Renal pelvis (tissue), 12 donors: ENCODE measurements at places on chromosomes 7 and 10. TPM values are rescaled to one million over a fixed set of nuclear protein-coding genes. Genes with fewer than 3 reads are reported as not detected.
A peak's percentile ranks its signal among the peaks of the same experiment; 100 is the strongest.

Gene MYO1G
- 0.74 TPM for polyA plus RNA-seq

Gene SLC26A5
- 0.51 TPM for polyA plus RNA-seq

Gene COL17A1
- 0.30 TPM for polyA plus RNA-seq

Gene KLHDC10
- 53.6 TPM for polyA plus RNA-seq

Gene CAMK1D
- polyA plus RNA-seq, result 11.8 TPM

Gene ACBD7
- 6.0 TPM for polyA plus RNA-seq

Gene SLC16A9
- polyA plus RNA-seq, result 43.8 TPM

Gene ZNF394
- 12.1 TPM for polyA plus RNA-seq

- DNase-seq, result no peak
Measured at GRCh38 chr7:77244222-77244934, 44.8 kb upstream of the FGL2 start.

DNA sequence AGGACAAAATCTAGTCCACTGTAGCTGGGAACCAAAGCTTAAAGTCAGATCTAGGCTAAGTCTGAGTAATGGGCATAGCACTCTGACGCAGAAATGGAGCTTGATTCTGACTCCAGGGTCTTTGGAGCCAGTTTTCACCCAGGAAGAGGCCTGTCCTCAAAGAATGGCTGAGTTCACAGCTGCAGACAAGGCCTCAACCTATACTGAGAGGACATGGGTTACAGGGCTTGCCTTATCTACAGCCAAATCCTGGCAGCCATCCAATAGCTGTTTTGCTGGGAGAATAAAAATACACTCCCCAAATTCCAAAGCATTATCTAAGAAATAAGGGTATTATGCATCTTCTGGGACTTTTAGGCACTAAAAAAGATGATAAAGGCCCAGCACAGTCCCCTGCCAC is 154.8 kb downstream of the RAPGEF5 start:
- no peak for DNase-seq

DNA sequence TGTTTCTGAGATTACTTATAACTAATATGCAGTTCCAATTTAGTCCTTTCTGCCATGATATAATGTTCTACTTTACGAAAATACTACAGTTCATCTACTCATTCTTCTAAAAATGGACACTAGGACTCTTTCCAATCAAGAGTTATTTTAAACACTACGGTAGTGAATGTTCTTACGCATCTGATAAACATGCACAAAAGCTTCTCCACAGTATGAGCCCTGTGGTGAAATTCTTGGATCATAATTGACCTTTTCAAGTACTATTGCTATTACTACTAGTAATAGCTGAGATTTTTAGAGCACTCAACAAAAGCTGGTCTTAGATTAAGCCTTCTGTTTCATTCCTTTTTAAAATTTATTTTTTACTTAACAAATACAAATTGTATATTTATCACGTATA is 106.4 kb downstream of the CH25H start:
- DNase-seq, result no peak

DNA sequence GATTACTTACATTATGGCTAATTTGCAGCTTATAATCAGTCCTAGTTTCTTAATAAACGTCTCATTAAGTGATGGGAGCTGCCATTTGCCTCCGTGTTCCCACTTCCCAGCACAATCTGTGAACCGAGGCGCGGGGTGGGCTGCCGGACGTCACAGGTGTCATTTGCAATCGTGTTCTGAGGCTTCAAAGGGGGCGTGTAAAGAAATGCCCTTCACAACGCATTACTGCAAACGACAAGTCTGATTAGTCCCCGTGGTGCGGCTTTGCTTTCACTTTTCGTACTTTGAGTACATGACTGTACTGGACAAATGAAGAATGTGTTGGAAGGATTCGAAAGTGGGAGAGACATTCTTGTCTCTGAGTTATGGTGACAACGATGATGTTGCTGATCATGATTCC is 614.2 kb upstream of the ADARB2 start:
- no peak for DNase-seq

DNA sequence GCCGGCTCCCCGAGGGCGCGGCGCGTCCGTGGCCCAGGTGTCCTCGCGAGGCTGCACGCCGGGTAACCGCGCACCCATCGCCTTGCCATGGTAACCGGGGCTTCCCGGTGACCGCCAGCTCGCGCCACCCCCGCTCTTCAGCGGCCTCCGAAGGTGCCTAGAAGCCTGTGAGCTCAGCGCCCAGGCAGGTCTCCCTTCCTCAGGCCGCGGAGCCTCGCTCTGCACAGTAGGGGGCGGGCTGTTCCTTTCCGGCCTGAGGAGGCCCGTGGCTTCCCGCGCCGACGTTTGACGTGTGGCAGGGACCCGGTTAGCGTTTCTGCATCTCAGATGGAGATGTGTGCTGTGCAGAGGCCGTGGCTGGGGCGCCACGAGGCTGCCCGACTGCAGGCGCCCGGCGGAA is 117.1 kb downstream of the DYNC2I1 start:
- DNase-seq, result no peak

GRCh38 chr7:79523436-79523835 is 70.0 kb upstream of the MAGI2 start:
- DNase-seq, result no peak

DNA sequence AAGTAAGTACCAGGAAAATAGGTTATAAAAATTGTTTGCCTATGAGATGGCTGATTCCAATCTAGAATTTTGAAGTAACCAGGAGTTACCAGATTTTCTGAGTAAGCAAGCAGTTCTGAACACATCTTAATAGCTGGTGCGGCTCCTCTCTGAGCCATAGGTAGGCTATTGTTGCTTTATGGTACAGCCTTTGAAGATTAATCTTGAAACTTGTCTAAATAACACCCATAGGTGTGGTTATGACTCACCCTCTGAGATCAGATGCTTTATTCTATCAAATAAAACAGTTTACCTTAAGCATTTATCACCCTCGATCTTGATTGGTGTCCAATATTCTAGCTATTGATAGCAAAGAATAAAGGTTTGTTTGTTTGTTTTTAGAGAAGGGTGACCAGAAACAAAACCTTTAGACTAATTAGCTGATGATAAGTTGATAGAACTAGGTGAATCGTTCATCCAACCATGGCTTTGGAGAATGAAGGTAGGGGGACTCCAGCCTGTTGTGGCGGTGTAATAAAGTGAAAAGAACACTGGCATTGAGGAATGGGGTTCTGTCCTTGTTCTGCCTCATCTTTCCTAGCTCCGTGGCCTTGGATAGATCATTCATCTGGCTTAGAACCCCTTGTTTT is 72.2 kb downstream of the VTI1A start:
- DNase-seq, result no peak

- DNase-seq, result no peak
Measured at GRCh38 chr10:84770824-84771223, 442.4 kb downstream of the CCSER2 start.

DNA sequence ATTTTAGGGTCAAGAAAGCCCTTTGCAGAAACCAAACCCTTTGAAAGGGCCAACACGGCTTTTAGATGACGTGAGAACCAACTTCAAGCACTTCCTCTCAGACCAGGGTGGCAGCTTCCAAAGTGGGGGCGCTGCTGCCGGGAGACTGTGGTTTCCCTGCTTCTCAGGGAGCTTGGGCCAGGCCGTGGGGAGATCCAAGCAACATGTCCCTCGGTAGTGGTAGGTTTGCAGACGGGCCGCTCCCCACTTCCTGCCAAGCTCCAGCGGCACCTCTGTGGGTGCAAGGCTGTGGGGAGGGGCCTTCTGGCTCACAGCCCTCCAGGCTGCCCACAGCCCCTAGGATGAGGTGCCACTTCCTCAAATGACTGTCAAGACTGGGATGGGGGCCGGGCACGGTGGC is 132.4 kb downstream of the FAM53B start:
- no peak for DNase-seq

DNA sequence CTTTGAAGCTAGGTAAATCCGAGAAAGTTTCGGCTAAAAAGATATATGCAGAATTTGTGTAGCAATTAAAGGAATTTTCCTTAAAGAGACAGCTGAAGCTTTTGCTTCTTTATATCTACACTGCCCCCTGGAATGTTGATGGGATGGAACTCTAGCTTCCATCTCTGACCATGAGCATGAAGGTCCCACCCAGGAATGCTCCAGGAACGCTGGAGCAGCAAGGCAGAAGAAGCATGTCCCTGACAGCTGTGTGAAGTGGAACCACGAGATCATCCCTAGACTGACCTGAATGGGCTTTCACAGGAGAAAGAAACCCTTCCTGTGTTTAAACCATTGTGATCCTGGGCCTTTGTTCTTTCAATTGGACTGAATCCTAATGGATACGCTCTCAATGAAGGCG is 99.7 kb upstream of the NOBOX start:
- DNase-seq, result no peak

DNA sequence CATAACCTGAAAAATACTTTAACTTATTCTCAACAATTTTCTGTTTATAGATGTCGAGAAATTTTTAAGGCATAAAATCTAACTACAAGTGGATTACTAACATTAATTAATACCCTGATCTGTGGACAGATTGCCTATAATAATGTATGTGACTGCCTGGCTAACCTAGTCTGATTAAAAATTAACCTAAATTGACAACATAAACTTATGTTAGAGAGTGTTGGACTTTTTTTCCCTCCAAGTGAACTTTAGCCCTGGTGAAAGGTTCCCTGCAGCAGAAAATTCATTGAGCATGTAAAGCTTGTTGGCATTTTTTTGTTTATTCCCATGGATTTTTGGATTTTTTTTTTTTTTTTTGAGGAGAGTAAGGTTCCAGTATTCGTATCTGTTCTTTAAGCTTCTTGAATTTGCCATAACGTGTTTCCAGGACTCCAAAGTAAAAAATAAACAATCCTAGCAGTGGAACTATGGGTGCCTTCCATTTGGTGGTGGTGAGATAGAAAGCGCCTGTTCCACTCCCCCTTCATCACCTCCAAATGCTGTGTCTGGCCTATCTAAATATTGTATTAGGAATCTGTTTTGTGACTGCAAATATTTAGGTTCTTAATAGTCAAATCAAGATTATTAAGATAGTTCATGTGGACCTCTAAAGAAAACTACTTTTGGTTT is 36.1 kb downstream of the NET1 start:
- DNase-seq, result no peak

DNA sequence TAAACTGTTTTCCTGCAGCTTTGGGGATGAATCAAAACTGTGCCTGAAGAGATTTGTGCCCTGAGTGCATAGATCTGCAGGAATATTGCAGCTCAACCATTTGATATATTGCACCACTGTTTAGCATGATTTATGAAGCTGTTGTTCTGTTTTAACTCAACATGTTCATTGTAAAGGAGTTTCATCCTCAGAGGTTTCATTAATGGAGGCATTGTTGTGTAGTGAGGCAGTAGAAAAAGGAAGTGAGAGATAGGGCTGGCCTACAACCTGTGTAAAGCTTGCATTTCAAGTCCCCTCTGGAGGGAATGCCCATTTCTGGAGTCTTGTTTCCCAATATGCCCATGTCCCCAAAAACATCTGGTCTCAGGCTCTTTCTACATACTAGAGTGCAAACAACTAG is 67.5 kb downstream of the DNAJC12 start:
- DNase-seq, result no peak

- DNase-seq, result no peak
Measured at GRCh38 chr10:67665491-67665890, 30.5 kb downstream of the CTNNA3 start.

- no peak for DNase-seq
Measured at GRCh38 chr7:55191926-55192692, 173.0 kb upstream of the LANCL2 start.

DNA sequence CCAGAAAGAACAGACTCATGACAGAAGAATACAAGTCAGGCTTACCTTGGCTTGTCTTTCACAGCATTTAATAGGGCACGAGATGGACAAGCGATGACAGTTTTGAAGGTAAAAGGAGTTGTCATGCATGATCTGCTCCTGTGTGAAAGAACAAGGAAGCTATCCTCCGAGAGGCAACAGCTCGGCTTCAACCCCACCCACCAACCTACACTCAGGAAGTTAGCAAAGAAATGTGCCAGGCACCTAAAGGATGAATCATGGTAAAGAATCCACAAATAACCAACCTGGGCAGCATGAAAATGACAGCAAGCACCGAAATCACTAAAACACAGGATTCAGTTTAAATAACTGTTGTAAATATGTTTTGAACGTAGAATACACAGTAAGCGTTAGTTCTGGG is 700.2 kb downstream of the TYW1 start:
- no peak for DNase-seq

- peak; percentile 34 for DNase-seq
Measured at GRCh38 chr10:76523246-76523645, 1091.8 kb downstream of the LRMDA start.

DNA sequence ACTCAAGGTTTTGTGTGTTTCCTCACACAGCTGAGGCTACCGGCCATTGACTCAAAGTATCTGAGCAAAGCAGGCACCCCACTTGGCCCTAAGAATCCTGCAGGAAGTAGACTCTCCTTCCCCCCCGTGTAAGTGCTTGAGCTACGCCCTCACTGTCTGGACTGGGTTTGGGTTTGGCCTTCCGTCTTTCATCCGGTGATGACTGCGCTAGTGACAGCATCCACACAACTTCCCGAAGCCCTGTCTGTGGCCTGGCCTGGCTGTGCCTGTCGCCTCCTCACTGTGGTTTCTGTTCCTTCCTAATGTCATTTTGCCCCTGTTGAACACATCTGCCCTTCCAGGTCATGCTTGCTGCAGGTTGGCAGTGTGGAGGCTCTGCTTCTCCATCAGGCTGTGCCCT is 14.5 kb downstream of the C7orf57 start:
- DNase-seq, result no peak

GRCh38 chr7:88300401-88300945 is 6.2 kb downstream of the STEAP4 start:
- no peak for DNase-seq

- DNase-seq, result no peak
Measured at GRCh38 chr10:117339578-117339977, 35.7 kb downstream of the PDZD8 start.

DNA sequence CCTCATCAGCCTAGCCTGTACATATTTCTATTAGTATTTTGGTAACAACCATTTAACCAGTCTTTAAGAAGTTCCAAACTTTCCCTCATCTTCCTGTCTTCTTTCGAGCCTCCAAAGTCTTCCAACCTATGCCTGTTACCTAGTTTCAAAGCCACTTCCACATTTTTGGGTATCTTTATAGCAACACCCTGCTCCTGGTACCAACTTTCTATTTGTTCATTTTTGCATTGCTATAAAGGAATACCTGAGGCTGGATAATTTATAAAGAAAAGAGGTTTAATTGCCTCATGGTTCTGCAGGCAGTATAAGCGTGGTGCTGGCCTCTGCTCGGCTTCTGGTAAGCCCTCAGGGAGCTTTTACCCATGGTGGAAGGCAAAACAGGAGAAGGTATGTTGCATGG is 578.8 kb upstream of the AUTS2 start:
- DNase-seq, result no peak

- no peak for DNase-seq
Measured at GRCh38 chr10:8987712-8988111, 933.2 kb downstream of the GATA3 start.
